ENCODE measurements at places on chromosomes 6 and 20. TPM values are rescaled to one million over a fixed set of nuclear protein-coding genes. Genes with fewer than 3 reads are reported as not detected.
A peak's percentile ranks its signal among the peaks of the same experiment; 100 is the strongest.

The TMEM217 gene
- 4.0 TPM for polyA plus RNA-seq

GRCh38 chr20:37202267-37202943, 23.1 kb upstream of the MROH8 start:
- DNase-seq, result no peak

The GDAP1L1 gene
- polyA plus RNA-seq, result 0.09 TPM

The SCRT2 gene
- polyA plus RNA-seq, result under 0.01 TPM

- no peak for DNase-seq
These were observed 12.9 kb downstream of the SOD2 start for GRCh38 chr6:159680104-159680503.

- DNase-seq, result no peak
These were observed 33.2 kb downstream of the ENPP1 start for GRCh38 chr6:131840936-131841583.

- DNase-seq, result no peak
These were observed 11.9 kb downstream of the PSMB9 start for GRCh38 chr6:32865724-32866443.

The KCNQ5 gene
- polyA plus RNA-seq, result 1.0 TPM

DNA sequence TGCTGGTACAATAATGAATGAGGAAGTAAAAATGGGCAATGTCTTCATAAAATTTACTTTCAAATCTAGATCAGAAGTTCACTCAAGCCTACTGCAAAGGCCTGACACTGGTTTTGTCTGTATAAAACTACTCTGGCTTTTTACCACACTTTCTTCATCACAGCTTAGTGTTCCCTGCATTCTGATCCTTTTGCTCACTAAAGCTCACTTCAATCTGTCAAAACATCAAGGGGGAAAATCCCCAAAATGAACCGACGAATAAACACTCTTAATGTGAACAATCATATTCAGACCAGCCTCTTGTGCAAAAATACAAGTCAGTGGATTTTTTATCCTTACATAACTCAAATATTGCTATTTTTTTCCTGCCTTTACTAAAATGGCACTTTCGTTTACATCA, 98.5 kb downstream of the PRDM1 start:
- DNase-seq, result no peak

- DNase-seq, result peak; percentile 20
These were observed 109.1 kb downstream of the PRDM1 start for GRCh38 chr6:106194949-106195921.

DNA sequence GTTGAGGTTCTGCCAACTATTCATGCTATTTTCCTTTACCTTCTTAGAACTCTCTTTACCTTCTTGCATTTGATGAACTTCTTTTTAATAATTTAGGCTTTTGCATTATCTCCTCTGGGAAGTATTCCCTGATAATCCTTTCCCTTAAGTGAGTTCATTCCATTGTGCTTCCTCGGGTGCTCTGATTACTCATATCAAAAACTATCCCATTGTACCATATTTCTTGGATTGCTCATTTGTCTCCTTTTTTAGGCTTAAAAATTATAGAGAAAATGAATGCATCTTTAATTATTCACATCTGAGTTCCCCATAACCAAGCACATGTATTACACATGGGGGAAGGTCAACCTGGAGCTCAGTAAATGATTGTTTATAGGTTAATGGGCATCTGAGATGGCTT, 2.5 kb downstream of the CALHM4 start:
- no peak for DNase-seq

- DNase-seq, result no peak
These were observed 287.2 kb downstream of the RFPL4B start for GRCh38 chr6:112634376-112634775.

The HS3ST5 gene
- polyA plus RNA-seq, result 0.02 TPM

GRCh38 chr6:139433631-139434419, 59.4 kb upstream of the CITED2 start:
- no peak for DNase-seq

DNA sequence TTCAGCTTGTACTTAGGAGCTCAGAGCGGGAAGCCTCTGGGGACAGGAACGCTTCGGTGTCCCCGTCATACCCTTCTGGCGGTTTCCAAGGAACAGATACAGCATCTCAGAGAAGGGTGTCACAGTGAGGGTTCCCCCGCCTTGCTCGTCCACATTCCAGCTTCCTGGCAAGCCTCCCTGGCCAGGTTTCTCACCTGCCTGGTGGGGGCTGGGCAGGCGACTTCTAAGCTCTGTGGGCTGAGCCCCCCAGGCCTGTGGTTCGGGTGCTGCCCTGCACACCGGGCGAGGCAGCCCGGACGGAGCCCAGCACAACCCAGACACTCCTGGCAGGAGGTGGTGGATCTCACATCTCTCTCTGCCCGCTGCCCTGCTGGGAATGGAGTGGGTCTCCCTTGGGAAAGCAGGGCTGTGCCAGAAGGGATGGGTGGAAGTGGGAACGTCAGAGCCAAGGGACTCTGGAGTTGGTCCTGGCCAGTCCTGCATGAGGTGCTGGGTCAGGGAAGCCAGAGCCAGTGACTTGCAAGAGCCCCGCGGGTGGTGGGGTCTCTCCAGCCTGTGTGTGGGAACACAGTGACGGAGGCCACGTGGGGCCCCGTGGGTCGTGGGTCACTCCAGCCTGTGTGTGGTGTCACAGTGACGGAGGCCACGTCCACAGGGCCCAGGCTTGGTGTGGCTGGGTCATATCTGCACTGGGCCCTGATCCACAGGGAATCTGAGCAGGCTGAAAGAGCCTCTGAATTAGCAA, 47.7 kb upstream of the SMOC2 start:
- DNase-seq, result no peak

- DNase-seq, result peak; percentile 47
These were observed 3.7 kb downstream of the OGFR start for GRCh38 chr20:62808211-62808865.

DNA sequence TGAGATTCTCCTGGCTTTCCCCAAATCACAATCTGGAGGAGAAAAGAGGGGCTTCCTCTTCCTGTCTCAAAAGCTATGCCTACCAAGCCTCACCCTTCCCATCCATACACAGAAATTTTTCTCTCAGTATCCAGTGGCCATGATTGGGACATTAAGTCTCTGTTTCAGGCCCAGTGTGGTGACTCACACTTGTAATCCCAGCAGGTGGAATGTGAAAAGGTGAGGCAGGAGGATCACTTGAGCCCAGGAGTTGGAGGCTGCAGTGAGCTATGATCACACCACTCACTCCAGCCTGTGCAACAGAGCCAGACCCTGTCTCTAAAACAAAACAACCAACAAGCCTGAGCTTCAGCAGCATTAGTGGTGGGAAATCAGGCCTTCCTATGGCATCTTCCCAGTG, 210.0 kb downstream of the OGFRL1 start:
- no peak for DNase-seq

The MYLK2 gene
- 1.4 TPM for polyA plus RNA-seq

GRCh38 chr6:78465059-78465634, 402.2 kb upstream of the IRAK1BP1 start:
- DNase-seq, result no peak

DNA sequence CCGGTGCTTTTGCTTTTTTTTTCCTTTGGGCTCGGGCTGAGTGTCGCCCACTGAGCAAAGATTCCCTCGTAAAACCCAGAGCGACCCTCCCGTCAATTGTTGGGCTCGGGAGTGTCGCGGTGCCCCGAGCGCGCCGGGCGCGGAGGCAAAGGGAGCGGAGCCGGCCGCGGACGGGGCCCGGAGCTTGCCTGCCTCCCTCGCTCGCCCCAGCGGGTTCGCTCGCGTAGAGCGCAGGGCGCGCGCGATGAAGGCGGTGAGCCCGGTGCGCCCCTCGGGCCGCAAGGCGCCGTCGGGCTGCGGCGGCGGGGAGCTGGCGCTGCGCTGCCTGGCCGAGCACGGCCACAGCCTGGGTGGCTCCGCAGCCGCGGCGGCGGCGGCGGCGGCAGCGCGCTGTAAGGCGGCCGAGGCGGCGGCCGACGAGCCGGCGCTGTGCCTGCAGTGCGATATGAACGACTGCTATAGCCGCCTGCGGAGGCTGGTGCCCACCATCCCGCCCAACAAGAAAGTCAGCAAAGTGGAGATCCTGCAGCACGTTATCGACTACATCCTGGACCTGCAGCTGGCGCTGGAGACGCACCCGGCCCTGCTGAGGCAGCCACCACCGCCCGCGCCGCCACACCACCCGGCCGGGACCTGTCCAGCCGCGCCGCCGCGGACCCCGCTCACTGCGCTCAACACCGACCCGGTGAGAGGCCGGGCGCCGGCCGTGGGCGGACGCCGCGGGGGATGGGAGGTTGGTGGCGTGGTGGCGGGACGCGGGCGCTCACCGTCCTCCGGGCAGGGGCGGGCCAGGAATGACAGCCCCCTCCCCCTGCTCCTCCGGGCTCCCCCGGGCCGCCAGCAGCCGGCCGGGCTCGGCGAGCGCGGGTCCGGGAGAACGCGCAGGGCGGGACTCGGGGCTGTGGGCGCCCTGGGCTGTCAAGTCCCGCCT, 606 bp downstream of the ID4 start:
- no peak for DNase-seq

GRCh38 chr6:130517444-130517931, 151.7 kb downstream of the TMEM200A start:
- no peak for DNase-seq

The SLC26A8 gene
- polyA plus RNA-seq, result 0.11 TPM

DNA sequence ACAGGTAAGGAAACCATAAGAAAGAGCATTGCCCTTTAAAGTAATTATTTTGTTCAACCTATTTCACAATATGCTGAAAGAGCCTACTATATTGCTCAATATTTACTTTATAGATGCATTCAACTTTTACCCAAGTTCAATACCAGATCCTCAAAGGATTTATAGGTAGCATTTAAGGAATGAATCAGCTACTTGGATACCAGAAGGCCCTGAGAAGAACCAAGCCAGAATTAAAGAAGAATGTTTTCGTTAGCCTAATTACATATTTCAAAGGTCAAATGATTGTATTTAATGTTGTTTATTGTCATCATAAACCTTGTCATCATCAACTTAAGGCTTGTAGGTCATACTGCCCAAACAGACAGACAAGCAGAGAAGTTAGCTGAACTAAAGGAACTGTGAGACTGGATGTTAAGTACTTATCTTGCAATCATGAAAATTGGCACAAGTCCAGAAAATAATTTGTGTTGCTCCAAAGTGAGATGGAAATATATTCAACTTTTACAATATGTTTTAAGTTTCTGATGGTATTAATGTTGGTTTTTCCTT, 636.7 kb downstream of the RFPL4B start:
- no peak for DNase-seq

DNA sequence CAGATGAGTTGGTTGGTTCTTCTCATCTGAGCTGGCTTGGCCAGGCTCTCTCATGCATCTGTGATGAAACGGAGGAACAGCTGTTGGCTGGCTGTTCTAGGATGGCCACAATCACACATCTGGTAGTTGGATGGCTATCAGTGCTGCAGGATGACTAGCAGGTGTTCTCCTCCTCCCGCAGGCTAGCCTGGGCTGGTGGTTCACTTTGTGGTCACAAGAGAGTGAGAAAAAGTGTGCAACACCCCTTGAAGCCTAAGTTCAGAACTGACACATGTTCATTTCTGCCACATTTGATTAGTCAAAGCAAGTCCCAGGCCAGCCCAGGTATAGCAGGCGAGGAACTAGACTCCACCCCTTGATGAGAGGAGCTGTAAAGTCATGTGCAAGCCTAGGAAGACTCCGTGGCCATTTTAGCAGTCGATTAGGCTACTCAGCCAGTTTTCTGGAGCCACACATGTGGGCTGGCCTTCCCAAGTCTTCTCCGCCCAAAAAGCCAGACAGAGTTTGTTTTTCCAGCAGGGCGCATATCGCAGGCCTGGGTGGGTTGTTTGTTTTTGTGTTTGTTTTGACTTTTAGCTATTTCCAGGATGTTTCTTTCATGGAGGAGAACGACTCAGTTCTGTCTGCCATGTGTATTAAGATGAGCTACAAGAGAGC, 120.8 kb downstream of the ISM1 start:
- DNase-seq, result peak; percentile 21

Measured in thymus (tissue), 14 donors.